ENCODE measurements at places on chromosomes 6 and 20.

GRCh38 chr6:125732398-125732797, 17.0 kb upstream of the HEY2 start:
- DNase-seq: no peak

GRCh38 chr20:62133864-62134263, 9.3 kb downstream of the PSMA7 start:
- no peak for DNase-seq

- DNase-seq: no peak
Measured at GRCh38 chr20:34016736-34017135, 23.0 kb downstream of the RALY start.

GRCh38 chr6:34723203-34723602, 26.6 kb upstream of the ILRUN start:
- no peak for DNase-seq

GRCh38 chr6:98894810-98895209, 52.9 kb downstream of the FBXL4 start:
- DNase-seq: no peak

- no peak for DNase-seq
Measured at GRCh38 chr6:122048570-122048969, 350.9 kb upstream of the HSF2 start.

Data from esophagus squamous epithelium (tissue), 5 donors.